ENCODE measurements at places on chromosomes 3 and 15. TPM values are rescaled to one million over a fixed set of nuclear protein-coding genes. Genes with fewer than 3 reads are reported as not detected.

PLCH1 gene
- 19.2 TPM for total RNA-seq

NME9 gene
- 1.6 TPM for total RNA-seq

FANCD2OS gene
- total RNA-seq, result not detected

PPP1R14D gene
- not detected for total RNA-seq

SUSD5 gene
- 2.0 TPM for total RNA-seq

IRAK2 gene
- total RNA-seq, result 3.3 TPM

FBXO22 gene
- total RNA-seq, result 14.3 TPM

PPARG gene
- 1.2 TPM for total RNA-seq

ZNF592 gene
- 4.5 TPM for total RNA-seq

IQCF5 gene
- total RNA-seq, result not detected

LRRC31 gene
- total RNA-seq, result under 0.01 TPM

DPH3 gene
- 20.4 TPM for total RNA-seq

TBC1D2B gene
- total RNA-seq, result 10.6 TPM

GRCh38 chr3:57972531-57973111 is 35.6 kb upstream of the FLNB start:
- no peak for DNase-seq

GRCh38 chr3:193830791-193831191 is 237.8 kb downstream of the OPA1 start:
- DNase-seq, result no peak

DNA sequence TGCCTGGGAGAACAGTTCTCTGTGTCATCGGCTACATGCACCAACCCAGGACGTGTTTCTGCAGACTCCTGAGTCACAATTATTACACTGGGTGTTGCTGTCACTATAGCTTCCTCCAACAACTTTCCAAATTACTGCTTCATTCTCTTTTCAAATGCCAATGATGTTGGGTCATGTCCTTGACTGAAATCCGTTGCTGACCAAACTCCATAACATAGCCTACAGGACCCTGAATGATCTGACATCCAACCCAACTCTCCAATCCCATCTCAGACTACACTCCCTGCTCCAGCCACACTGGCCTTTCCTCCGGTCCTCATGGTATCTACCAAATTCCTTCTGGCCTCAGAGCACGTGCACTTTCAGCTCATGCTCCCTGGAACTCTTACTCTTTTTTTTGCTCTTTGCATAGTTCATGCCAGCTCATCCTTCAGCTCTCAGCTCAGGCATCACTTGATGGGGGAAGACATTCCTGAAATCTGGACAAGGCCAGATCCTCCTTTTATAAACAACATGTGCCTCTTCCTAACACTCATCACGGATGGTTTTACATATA is 108.8 kb upstream of the PTPRG start:
- no peak for DNase-seq

- DNase-seq, result no peak
Measured at GRCh38 chr3:98763076-98763475, at the start of gene ST3GAL6. ST3GAL6 (plus strand) TSS chr3:98763340; CDS start chr3:98768441, 5,101 bp downstream.

GRCh38 chr3:27883266-27883665 is 161.1 kb upstream of the EOMES start:
- no peak for DNase-seq

DNA sequence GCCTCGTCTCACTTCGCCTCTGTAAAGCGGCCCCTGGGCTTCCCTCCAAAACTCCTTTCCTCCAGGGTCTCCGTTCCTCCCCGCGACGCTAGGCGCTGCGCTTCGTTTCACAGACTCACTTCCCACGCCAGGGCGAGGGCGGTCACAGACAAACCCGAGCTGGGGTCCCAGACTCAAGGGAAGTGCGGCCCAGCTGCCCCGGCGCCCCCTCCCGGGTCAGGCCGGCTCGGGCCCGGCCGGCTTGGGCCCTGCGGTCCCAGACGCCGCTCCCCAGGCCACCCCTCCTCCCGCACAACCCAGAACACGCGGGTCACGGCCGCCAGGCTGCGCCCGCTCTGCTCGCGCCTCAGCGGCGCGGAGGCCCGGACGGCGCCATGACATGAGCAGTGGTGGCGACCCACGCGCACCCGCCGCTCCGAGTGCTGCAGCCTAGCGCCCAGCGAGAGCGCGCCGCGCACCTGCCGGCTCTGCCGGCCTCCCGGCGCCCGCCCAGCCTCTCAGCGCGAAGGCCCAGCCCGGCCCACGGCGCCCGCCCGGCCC is 547 bp downstream of the NUP210 start:
- peak; percentile 78 for DNase-seq

DNA sequence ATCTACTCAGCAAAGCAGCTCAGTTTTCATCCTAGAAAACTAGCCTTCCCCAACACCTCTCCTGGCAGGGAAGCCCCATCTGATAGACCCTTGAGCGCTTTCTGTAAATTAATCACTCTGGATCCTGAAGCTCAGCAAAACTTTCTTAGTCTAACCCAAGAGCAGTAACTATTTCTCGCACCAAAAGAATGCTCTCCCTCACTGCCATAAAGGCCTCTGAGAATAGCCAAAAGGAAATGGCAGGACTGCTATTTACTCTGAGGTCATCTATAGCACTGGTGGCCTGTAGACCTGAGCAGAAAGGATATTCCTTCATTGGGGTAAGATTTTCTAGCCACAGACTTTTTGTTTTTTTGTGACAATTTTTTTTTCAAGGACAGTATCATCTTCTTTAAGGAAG is 345.8 kb upstream of the ADAMTS9 start:
- no peak for DNase-seq

DNA sequence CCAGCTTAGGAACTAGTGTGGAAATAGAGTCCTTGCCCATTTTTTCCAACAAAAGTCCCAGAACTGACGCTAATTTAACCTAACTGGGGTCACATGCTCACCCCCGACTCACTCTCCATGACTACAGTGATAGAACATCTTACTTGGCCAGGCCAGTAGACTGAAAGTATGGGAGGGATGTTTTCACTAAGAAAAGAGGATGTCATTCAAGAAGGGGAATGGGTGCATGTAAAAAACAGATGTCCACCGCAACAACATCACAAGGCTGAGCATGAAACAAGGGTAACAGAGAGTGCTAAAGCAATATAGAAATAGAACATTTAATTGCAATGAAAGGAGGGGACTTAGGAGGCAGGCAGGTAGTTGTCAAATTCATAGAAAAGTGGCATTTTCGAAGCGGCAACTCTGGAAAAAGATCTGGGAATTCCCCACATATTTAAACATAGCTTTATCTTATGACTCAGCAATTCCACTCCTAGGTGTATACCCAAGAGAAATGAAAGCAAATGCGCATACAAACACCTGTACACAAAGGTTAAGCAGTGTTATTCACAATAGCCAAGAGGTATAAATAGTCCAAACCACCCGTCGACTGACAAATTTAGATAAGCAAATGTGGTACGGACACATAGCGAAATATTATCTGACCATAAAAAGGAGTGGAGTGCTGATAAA is 41.1 kb upstream of the UBE2E2 start:
- DNase-seq, result no peak

GRCh38 chr3:65151666-65152065 is 463.9 kb upstream of the ADAMTS9 start:
- DNase-seq, result no peak

- DNase-seq, result no peak
Measured at GRCh38 chr15:47477341-47477740, 240.0 kb upstream of the SEMA6D start.

GRCh38 chr3:31704591-31705179 is 172.0 kb downstream of the STT3B start:
- DNase-seq, result peak; percentile 26

- DNase-seq, result no peak
Measured at GRCh38 chr15:62071711-62072308, 5.0 kb downstream of the C2CD4A start.

DNA sequence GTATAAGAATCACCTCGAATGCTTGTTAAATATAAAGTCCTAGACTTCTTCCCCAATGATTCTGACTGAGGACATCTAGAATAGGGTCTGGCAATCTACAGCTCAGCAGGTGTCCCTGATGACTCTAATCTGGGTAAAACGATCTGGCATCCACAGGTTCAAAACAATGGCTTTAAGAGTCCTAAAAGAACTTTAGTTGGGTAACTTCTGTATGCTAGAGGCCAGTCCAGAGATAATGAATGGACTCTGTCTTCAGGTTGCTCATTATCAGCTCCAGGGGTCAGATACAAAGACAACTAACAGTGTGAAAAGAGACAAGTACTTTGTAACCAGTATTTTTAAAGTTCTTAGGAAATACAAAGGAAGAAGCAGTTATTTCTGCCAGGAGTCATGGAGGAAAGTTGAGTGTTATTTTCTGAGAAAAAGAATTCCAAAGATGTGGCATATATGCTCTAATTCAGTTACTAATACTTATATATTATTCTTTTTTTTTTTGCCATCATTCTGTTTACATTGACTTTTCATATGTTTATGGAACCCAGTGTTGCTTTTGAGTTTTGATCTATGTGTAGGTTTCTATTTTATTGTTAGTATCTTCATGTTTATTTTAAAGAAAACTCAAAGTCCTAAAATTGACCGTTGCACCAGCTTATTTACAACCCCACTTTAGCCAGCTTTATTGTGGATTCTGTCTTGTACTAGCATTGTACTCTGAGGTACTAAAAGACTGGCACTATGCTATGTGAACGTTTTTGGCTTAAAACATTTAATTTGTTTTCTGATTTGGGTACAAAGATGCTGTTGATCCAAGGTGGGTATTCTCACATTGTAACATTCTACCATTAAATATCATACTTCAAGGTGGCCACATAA is 3.1 kb upstream of the GPR15 start:
- DNase-seq, result no peak

- no peak for DNase-seq
Measured at GRCh38 chr3:123765475-123766128, 118.5 kb downstream of the MYLK start.

DNA sequence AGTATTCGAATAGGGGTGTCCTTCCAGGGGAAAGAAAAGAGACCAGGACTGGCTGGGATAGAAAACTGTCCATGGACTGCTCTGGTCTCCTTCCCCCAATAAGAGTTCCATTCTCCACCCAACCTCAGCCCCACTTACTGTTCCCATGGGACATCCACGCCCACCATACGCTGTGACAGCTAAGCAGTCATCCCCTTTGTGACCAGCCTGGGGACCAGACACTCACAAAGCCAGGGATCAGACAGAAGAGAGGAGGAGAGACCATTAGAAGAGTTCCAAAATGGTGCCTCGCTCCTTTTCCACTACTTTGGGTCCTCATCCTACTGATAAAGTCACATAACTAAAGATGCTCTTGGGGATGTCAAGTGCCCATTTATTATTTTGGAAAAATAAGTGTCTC is 27.6 kb upstream of the GNB5 start:
- DNase-seq, result no peak

GRCh38 chr3:181715571-181716340 is 4.0 kb downstream of the SOX2 start:
- DNase-seq, result peak; percentile 32

DNA sequence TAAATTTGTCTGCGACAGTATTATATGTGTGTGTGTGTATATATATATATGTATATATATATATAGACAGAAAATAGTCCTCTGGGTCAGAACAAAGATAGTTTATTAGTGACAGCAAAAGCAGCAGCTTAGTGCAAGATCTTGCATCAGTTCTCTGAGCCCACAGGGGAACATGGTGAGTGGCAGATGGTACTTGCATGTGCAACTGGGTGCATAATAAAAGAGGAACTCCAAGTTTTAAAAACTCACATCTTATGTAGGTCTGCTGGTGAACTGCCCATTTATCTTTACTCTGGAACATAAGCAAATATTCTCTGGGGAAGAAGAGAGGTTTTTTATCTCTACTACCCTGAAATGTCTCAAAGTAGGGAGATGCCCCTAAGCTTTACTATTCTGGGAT is 276.4 kb downstream of the POLQ start:
- DNase-seq, result no peak

DNA sequence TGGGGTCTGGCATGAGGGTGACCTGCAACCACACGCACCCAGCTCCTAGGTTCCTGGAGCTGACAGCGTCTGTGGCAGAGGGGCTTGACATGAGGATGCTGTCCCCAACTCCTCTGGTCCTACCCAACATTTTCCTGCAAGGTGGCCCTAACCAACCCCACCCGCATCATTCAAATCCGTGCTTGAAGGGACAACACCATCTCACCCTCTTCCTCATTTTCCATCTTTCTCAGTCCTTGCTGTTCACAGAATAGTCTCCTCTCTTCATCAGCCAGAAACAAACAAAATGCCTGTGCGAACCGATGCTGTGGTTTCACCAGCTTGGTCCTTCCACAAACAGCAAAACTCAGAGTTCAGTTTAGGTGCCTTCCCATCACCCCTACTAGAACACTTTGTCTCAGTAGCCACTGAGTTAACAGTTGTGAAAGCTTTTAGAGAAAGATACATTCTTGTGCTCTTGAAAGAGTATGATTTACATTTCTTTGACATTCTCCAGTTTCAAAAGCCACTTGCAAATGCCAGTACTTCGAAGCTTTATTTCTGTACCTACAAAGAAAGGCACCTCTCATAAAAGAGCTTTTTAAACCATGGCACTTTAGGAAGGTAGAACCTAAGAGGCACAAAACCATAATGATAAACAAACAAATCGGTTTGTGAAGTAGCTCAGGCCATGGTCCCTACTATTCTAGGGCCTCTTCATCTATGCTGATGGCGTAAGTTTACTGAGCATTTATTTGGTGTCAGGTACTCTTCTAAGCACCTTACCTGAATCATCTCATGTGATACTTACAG is 360.1 kb downstream of the SHQ1 start:
- no peak for DNase-seq

DNA sequence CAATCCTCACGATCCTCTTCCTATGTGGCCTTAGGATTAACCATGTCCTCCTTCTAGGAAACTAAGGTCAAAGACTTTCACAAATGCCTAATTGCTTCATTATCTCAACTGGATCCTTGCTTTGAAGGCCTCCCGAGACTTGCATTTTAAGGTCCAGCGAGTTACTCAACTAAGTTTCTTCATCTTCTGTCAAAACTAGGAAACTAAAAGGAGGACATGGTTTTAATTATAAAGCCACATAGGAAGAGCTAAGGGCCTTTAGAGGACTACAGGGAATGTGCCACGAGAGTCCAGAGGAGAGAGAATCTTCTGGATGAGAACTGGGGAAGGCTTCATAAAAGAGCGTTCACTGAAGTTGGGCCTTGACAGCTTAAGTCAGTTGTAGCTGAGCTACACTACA is 87.8 kb upstream of the LPP start:
- DNase-seq, result no peak

DNA sequence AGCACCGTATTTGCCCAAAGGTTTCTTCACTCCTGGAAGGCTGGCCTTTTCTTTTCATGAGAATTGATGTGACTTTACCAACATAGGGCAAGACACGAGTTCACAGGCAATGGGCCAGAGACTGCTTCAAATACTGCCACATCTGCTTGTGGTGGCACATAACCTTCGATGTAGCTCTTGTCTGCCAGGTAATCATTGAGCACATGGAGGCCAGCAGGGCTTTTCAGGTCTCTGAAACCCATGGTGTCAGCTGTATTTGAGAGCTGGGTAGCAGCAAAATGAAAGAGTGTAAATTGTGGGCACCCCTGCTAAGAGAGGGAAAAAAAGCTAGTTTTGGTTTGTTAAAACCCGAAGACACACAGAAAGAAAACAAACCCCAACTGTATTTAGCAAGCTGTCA is 200.7 kb downstream of the NAALADL2 start:
- no peak for DNase-seq

GRCh38 chr3:62975566-62975965 is 100.3 kb upstream of the CADPS start:
- DNase-seq, result no peak

GRCh38 chr3:44890852-44891251 is 16.4 kb downstream of the TGM4 start:
- DNase-seq, result no peak

- no peak for DNase-seq
Measured at GRCh38 chr3:156382458-156383346, 172.2 kb downstream of the SSR3 start.
